ENCODE measurements at places on chromosomes 2 and 18. TPM values are rescaled to one million over a fixed set of nuclear protein-coding genes. Genes with fewer than 3 reads are reported as not detected.

DNA sequence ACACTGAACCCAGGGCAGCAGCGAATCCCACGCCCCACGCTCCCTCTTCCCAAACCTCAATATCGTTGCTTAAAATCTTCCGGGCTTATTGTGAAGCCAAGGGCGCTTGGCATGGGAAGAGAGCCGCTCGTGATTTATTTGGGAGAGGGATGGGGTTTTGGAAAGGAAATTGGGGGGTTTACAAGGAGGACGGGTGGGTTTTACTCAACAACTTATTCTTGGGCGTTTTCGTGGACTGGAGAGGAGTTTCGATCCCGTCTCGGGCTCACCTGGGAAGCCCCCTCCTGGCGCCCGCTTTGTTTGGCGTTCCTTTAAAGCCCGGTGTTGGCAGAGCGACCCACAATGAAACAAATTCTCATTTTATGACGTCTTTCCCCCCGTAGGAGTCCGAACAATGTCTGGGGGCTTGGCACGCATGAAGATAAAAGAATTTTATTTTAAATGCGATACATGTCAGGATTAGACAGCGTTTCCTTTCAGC, 135.3 kb downstream of the INSIG2 start:
- DNase-seq = no peak

Gene ANKRD30B
- not detected for total RNA-seq

DNA sequence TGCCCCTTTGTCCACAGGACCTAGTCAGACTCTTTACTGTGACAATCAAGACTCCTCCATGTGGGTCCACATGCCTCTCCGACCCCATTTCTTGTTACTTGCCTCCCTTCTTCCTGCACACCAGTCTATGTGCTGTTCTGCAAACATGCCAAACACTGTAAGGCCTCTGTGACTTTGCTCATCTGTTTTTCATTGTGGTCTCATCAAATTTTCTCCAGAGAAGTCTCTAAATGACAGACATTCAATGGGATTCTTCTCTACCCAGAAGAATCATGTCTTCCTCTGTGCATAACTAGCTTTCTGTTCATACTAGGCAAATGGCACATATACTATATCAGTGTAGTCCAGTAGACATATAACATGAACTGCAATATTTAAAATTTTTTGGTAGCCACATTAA, 43.0 kb upstream of the KCNE4 start:
- DNase-seq = no peak

Gene MARCO
- total RNA-seq = 0.42 TPM

Gene TMEM163
- 1.6 TPM for total RNA-seq

DNA sequence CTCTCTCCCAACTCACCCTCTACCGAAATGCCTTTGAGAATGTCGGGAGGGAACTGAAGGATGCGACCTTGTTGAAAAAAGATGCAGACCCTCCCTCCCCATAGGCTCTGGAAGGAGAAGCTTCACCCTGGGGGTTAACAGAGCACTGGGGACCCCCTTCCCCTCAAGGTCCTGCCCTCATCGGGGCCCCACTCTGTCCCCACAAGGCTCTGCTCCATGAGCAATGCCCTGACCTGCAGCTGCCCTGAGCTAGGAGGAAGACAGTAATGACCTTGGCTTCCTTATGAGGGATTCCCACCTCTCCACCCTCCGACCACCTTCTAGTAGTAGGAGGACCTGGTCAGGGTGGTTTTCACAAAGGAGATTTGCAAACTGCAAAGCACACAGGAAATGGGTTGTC, 44.4 kb upstream of the HPCAL1 start:
- DNase-seq = no peak

DNA sequence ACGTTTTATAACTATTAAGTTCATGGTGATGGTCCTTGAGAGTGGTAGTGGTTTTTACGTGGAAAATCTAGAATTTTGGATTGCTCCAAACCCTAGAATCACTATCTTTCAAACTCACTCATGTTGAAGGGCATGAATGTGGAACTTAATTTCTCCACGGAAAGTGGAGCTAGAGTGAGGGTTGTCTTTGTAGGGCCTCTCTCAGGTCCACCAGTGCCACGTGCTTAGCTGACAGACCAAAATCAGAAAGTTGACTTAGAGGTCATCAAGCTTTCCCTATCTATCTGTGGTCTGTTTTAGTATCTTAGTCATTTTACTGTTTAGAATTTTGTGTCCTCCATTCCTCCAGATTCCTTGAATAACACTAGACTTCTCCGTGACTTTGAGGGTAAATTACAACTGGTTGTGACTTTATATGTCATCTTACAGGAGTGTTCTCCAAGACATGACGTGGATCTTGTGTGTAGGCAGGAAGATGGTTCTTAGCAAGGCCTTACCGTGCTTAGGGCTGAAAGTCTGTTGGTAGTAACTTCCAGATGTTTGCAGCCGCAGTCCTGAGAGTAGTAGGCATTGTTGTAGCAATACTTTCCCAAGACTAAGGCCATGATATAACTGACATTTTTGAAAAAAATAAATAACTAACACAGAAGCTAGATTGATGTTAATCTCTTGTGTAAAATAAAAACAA, 26.8 kb downstream of the DIS3L2 start:
- DNase-seq = no peak

Measured in urinary bladder (tissue), 4 donors.